ENCODE measurements at places on chromosomes 1 and 21.

DNA sequence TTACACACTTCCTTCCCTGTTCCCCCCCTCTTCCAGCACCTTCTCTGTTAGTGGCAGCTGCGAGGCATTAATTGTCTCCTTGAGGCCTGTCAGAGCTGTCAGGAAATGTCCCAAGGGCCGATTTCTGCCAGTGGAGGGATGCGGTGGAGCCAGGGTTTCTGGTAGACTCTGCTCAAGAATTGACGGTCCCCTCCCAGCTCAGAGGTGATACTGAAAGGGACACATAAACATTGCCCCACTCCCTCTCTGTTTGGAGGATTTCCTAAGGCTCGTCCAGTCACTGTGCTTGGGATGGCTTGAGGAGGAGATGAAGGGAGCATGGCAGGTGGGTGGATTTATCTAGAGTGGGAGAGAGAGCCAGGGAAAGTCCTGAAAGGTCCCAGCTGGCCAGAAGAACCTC, 61.4 kb upstream of the CD34 start:
- no peak for DNase-seq

DNA sequence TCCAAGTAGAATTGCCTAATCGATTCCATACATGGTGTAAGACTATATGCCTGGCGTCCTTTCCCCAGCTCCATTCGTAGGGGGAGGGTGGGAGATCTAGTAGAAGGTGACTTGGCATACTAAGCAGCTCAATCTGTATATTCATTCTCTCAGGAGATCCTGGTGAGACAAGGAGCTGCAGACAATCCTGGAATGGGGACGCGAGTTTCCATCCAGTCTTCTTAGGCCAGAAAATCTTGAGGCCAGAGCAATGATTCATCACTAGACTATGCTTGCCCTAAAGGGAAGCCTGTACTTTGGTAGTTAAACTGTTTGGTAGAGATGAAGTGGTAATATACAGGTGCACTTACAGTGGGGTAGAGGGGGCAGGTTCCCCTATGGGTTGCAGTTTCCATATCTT, 468.7 kb downstream of the ADGRL2 start:
- DNase-seq: no peak

- no peak for DNase-seq
These were observed 7.2 kb downstream of the AGMAT start for GRCh38 chr1:15577691-15578090.

DNA sequence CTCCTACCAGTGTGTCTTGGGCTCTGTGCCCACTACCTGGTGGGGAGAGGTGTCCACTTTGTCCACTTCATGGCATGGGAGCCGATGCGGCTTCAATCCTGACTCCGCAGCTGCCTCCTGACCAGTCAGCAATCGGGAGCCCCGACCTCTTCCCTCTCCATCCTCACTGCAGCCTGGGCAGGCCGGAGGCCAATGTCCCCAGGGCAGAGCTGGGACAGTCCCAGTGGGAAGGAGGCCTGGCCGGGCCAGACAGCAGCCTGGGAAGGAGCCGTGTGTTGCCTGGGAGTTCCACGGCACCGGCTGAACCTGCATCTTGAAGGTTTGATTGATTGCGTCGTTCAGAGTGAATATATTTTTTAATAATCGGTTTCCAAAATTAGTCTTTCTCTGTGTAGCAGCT, 330.9 kb upstream of the VAMP3 start:
- DNase-seq: no peak

- no peak for DNase-seq
These were observed 8.3 kb downstream of the CITED4 start for GRCh38 chr1:40853885-40854170.

DNA sequence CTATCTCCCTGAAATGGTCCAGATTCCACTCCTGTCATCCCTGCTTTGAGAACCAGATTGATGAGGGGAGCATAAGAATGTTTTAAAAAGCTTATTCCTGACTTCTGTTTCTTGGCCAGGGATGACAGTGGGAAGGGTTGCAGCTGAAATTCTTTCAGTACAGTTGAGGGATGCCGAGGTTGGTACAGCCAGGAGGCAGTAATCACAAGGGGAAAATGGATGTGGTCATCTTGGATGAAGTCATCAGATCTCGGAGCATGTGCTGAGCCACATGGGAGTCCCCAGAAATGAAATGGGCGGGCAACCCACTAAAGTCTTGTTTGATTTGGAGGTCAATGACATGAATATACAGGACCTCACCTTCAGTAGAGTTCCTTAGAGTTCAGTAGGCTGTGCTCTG, 18.7 kb upstream of the PLA2G2E start:
- DNase-seq: no peak

GRCh38 chr1:65564493-65564892, 144.0 kb downstream of the LEPR start:
- DNase-seq: no peak

DNA sequence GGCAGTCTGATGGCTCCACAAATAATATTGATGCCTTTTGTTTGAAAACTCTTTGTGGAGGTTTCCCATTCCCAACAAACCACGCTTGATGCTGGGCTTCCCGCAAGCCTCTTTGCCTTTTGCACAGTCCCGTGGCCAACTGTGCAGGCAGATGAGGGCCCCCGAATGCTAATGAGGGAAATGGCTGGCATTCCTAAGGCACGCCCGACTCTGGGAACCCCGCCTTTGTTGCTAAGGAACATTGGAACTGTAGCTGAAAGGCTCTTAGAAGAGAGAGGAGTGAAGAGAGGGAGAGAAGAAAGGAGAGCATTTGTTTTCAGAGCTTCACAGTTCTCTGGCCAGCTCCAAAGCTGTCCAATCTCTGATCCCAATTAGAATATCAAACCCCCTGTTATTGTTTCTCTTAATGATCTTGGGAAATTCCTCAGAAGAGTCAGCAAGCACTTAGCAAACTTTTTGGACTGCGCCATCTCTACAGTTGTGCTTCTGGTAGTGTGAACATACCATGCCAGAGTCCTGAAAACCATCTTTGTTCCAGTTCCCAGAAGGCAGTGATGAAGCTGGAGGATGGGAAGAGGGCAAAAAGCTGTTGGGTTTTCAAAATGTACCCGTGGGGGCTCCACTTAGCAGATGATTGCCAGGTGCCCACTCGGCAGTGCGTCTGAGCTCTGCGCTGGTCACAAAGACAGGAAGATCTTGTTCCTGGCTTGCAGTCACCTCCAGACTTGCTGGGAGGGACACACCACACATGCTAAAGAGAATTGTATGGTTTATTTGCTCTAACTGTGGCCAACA, 60.1 kb upstream of the CYP2J2 start:
- no peak for DNase-seq

Data from SIG-M5 (cell line).